ENCODE measurements at places on chromosomes 2 and 18. TPM values are rescaled to one million over a fixed set of nuclear protein-coding genes. Genes with fewer than 3 reads are reported as not detected.

Gene TXNDC2
- 0.12 TPM for total RNA-seq

Gene TUBA4A
- total RNA-seq: 68.4 TPM

Gene TMEM247
- not detected for total RNA-seq

Gene PAX8
- total RNA-seq: 19.8 TPM

Gene SERPINB13
- not detected for total RNA-seq

Gene MC4R
- 0.36 TPM for total RNA-seq

Gene TIGD1
- 6.5 TPM for total RNA-seq

Gene ZFP36L2
- 32.3 TPM for total RNA-seq

Data from hair follicle dermal papilla cell (primary cell).